ENCODE measurements at places on chromosomes 4 and X.

GRCh38 chr4:147480502-147480890 lies 401 bp upstream of the EDNRA start:
- DNase-seq: no peak

- DNase-seq: no peak
These were observed 361.9 kb downstream of the ARHGAP24 start for GRCh38 chr4:85836588-85837438.

DNA sequence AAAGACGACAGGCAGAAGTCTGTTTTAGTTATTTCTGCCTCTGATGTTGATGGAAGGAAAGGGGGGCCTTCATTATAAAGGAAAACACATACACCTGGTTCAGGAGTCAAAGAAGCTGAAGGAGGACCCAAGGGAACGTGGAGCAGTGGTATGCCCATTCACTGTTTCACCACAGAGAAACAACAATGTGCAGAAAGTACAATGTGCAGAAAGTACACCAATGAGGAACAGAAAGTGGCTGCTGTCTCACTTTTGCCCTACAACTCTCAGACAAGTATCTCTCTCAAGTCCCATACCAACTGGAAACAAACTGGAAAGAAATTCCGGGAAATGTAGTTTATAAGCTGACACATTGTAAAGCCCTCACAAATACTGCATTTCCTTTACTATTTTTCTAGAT lies 564.5 kb downstream of the TRAM1L1 start:
- DNase-seq: no peak

DNA sequence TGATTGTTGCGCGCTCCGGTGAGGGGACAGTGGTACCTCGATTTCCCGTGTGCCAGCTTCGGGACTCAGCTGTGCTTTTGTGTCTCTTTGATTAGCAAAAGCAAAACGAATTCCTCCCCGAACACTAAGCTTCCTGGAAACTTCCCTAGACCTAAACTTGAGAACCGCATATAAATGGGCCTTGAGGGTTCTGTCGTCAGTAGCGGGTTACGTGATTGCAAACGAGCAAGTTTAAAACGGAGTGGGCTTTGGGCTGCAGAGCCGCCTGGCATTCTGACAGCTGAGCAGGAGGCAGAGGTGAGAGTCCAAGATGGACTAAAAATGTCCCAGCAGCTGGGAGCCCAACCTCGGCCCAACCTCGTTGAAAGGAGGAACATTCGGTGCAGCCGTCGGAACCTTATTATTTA lies 1.2 kb upstream of the TAPT1 start:
- no peak for DNase-seq

- no peak for DNase-seq
These were observed 492.1 kb downstream of the INPP4B start for GRCh38 chr4:142354041-142354440.

DNA sequence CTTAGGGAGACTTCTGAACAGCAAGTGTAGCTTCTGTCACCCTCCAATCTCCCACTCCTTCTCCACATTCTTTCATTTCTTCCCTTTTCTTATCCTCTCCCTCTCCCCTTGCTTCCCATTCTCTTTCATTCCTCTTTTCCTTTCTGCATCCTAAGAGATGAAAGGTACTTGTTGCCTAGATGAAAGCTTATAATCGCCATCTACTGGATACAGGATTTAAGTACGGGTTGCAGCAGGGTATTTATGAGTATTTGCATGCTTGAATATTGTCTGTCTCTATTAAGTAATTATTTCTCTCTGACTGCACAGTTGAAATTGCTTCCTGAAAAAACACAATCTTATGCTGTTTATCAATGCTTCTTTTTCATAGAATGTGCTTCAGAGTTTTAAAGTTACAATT lies 174.0 kb upstream of the TENT5D start:
- no peak for DNase-seq

GRCh38 chr4:114078636-114079035 lies 99.2 kb upstream of the ARSJ start:
- DNase-seq: no peak

GRCh38 chr4:189096108-189096507 lies 844.6 kb upstream of the FRG1 start:
- DNase-seq: no peak

DNA sequence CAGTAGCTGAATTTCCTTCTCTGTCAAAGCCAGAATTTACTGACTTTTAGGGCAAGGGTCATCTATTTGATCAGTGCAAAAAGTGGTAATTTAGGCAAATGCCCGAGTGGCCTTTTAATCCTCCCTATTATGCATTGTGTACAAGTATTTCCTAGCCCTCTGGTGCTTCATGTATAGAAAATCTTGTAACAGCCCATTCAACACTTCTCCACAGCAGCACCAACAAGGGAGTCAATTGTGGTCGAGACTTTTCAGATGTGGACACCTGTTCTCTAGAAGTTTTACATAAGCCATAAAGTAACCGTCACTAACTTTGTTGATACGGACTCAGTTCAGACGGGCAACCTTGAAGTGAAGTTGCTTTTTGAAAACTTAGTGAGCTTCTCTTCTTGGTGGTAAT lies 50.9 kb upstream of the FHDC1 start:
- DNase-seq: no peak

DNA sequence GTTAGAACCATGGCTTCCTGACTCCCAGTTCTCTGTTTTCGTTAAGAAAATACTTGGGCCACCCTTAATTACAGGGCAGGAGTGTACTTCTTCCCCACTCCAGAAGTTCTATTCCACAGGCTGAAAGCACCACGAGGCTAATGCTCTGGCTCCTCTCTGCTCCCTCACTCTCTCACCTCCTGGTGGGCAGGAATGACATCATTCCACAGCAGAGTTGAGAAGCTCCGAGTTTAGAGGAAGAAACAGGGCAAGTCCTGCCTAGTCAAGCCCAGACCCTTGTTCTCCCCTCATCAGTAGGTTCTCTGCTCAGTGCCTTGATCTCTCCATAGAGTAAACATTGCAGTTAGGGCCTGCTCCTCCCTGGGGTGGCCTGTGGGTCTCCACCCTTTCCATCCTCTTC lies 343.8 kb upstream of the CLNK start:
- DNase-seq: no peak

DNA sequence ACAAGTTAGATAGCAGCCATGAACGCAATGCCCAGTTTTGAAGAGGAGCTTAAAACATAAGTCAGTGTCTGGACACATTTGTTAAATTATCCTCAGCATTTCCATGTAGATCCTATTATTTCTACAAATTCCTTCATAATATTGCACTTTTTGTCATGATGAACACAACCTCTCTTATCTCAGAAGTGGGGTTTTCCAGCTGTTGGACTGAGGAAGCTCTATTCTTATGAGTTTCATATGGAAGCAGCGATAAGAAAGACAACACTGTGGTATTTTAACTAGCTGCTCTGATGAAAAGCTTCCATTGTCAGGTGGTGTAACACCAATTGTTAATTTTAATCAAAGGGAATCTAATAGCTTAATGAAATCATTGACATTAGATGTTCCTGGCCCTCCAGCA lies 308.7 kb downstream of the GBA3 start:
- DNase-seq: no peak

- DNase-seq: no peak
These were observed 1.5 kb upstream of the EIF4E start for GRCh38 chr4:98930311-98930865.

DNA sequence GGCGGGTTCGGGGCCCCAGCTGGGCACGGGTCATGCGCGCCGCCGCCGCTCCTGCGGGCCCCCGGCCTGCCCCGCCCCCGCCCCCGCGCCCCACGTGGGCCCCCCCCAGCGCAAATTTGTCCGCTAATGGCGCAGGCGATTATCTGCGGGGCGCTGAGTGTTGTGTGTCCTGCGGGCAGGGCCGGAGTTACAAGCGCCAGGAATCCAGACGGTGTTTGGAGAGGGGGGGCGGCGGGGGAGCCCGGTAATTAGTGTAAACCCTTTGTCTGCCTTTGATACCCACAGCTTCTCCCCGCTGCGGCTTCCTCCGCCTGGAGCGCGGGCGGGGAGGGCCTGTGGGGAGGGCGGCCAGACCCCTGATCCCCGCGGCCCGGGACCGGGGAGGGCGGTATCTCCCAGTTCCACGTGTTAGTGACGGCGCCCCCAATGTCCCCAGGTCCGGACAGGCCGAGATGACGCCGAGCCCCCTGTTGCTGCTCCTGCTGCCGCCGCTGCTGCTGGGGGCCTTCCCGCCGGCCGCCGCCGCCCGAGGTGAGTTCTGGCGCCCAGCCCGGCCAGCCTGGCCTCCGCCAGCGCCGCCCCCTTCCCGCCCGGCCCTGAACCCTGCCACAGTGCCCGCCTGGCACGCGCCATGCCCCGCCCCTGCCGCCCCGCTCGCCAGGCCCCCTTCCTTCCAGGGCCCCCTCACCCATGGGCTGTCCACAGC lies 761 bp downstream of the FGFRL1 start:
- DNase-seq: no peak

GRCh38 chrX:91079342-91080114 lies 355.1 kb upstream of the PABPC5 start:
- DNase-seq: no peak

DNA sequence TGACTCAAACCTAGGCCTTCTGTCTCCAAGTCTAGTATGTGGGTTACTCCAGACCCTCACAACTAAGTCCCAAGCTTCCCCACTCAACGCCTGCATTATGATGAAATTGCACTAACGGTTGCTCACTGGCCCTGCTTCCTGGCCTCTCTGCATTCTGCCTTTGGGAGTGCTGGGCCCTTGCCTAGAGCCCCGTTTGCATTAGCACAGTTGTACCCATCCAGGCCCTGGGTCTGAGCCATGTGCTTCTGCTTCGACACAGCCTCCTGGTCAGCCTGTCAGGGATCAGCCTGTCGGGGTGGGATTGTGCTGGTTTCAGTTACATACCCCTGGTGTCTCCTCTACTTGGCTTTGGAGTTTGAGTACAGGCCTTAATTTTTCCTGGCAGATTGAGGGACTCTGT lies 58.4 kb downstream of the DCUN1D4 start:
- no peak for DNase-seq

DNA sequence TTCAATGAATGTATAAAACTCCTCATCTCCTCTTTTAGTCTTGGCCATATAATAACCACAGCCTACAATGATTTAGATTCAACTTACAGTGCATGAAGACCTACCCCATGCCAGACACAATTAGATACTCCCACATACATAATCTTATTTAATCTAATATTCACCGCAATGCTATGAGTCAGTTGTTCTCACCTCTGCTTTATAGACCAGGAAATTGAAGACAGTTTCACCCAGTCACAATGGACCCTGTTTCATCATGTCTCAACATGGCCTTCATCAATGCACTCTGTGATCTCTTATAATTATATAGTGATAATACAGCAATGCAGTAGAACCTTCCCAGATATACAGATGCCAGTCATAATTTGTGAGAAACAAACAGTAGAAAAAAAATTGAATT lies 148.6 kb downstream of the PARM1 start:
- DNase-seq: no peak

DNA sequence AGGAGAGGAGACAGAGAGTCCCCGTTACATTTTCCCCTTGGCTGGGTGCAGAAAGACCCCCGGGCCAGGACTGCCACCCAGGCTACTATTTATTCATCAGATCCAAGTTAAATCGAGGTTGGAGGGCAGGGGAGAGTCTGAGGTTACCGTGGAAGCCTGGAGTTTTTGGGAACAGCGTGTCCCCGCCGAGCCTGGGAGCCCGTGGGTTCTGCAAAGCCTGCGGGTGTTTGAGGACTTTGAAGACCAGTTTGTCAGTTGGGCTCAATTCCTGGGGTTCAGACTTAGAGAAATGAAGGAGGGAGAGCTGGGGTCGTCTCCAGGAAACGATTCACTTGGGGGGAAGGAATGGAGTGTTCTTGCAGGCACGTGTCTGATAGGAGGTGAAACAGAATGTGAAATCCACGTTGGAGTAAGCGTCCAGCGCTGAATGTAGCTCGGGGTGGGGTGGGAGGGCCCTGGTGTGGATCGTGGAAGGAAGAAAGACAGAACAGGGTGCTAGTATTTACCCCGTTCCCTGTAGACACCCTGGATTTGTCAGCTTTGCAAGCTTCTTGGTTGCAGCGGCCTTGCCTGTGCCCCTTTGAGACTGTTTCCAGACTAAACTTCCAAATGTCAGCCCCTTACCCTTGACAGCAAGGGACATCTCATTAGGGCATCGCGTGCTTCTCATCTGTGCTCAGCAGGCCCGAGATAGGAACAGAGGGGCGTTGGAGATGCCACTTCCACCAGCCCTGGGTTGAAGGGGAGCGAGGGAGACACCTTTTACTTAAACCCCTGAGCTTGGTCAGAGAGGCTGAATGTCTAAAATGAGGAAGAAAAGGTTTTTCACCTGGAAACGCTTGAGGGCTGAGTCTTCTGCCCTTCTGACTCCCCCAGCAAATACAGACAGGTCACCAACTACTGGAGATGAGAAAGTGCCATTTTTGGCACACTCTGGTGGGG lies 2.7 kb downstream of the SHOX start:
- DNase-seq: no peak

DNA sequence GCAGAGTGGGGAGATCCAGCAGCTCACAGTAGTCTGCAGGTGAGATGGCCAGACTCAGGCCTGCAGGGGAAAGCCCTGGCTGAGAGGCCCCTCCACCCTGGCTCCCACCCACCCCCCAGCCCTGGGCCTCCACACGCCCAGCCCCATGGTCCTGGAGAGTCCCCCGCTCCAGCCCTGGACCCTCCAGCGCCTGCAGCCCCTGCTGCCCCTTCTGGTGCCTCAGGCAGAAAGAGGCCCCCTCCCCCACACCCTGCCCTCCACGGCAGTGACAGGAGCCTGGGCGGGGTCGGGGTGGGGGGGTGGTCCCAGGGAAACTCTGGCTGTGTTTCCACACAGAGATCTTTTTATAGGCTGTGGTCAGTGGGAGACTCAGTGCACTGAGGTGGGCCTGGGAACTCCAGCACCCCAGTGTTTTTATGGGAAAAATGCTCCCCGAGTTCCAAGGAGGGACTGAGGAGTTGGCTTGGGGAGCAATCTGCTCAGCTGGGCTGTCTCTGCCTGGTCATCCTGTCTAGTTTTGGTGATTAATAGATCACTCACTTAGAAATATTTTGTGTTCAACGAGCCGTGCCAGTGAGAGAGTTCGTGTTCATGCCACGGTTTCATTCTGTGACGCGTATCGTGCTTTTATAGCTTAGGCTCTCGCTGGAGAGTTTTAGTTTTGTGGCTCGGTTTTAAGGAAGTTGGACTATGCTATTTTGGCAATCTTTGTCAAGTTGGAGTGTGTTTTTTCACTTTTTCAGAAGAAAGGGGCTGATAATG lies 53.1 kb upstream of the HGFAC start:
- DNase-seq: no peak

DNA sequence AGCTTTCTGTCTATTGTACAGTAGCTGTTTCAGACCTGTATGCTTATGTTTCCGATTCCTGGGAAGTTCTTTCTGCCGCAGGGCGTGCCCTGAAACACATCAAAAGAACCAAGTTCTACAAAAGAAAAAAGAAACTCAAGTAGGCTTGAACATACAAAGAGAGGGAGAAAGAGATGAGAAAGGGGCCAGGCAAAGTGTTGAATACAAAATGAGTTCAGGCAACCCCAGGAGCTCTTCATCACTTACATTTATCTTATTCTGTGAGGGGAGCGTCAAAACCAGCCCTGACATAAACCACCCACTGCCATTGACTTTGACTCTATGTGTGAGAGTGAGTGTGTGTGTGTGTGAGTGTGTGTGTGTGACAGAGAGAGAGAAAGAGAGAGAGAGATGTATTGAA lies 26.5 kb upstream of the ATOH1 start:
- no peak for DNase-seq

All from stimulated activated CD8-positive, alpha-beta memory T cell treated with anti-CD3 and anti-CD28 coated beads, Interleukin-4, amount 100 ng/mL, for 4 hours (primary cell).